AG20443 (cell line): ENCODE measurements at places on chromosomes 12 and 14.

- DNase-seq: no peak
These were observed 27.6 kb downstream of the BCL11B start for GRCh38 chr14:99244367-99244901.

DNA sequence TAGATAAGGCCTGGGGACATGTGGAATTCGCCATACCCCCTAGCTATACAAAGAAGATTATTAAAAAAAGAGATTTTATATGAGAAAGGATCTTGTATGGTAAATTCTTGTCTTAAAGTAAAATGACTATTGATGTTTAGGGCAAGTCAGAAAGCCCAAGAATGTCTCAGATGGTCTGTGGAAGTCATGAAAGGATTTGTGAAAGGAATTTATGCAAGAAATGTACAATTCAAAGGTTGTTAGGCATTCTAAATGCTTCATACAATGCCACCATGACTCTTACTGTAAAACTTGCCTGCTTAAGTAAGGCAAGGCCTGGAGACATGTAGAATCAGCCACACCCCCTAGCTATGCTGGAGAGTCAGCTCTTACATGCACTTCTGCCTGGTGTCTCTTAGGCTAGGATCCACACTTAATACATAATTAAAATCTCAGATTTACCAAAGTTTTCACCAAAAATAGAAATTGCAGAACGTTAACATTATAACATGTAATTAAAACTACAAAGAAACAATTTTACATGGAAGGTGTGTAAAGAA is 8.9 kb upstream of the ETNK1 start:
- DNase-seq: no peak

DNA sequence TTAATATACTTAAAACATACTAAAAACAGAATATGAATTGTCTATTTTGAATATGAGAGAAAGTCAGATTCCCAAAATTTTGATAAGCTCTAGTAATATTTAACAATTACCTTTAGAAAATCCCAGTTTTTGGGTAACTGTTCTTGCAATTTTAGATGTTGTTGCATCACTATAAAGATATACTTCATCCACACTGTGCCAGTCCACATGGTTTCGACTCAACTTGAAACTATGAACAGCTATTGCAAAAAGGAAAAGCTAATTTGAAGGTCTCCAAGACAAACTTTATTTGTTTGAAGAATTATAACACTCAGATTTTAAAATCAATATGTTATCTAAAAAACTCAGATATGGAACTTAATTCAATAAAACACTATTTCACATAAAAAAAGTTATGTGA is 59.9 kb downstream of the DDHD1 start:
- peak; percentile 31 for DNase-seq

DNA sequence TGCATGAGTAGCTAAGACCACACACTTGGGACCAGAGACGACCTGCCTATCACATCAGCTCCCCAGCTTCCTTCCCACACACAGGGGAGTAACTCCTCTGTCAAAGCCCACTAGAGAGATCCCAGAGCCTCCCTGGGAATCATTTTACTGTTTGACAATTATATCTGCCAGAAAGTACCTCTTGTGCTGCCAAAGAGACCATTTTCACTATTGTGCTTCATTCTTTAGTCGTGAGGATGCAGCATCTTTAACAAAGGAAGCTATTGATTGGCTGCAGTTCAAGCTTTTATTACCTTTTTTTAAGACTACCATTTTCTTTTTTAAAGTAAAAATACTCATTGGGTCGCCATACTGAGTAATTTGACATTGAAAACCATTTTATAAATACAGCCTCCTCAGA is 194.5 kb upstream of the RGS6 start:
- no peak for DNase-seq

DNA sequence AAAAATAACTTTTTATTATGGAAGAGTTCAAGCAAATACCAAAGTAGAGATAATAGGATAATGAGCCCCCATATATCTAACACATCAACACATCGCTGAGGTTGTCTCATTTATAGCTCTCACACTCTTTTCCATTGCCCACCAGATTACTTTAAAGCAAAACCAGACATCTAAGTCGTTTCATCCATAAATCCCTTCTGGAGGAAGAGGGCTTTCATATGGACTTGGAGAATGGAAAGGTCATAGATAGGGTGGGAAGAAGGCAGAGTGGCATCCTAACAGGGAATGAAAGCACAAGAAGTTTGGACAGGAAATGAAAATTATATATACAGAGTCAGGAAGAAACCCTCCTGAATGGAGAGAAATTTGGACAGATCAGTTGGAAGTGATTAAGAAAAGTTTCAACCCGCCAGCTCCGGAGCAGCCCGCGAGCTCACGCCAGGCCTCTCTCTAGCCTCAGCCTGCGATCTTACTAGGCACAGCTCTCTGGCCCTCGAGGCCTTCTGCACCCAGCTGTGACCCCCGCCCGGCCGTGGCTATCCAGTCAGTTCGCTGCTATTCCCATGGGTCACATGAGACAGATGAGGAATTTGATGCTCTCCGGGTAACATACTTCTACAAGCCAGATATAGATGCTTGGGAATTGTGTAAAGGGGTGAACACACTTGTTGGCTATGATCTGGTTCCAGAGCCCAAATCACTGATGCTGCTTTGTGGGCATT is 48.4 kb upstream of the NID2 start:
- DNase-seq: peak; percentile 35

DNA sequence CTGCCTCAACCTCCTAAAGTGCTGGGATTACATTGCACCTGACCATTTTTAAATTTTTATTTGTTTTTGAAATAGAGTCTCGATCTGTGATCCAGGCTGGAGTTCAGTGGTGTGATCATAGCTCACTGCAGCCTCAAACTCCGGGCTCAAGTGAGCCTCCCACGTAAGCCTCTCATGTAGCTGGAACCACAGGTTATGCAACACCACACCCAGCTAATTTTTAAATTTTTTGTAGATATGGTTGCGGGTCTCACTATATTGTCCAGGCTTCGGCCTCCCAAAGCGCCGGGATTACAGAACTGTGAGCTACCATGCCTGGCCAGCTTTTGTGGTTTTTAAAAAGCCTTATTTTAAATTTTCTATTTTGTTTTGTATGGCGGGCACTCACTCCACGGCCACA is 2.2 kb upstream of the DRAM1 start:
- no peak for DNase-seq

- DNase-seq: peak; percentile 34
These were observed 103.8 kb downstream of the SLC16A7 start for GRCh38 chr12:59699421-59700152.

GRCh38 chr12:89880690-89881350 is 172.2 kb upstream of the ATP2B1 start:
- no peak for DNase-seq

GRCh38 chr14:77059276-77059915 is 30.9 kb upstream of the IRF2BPL start:
- peak; percentile 94 for DNase-seq

GRCh38 chr12:68536885-68537485 is 73.7 kb upstream of the RAP1B start:
- no peak for DNase-seq

DNA sequence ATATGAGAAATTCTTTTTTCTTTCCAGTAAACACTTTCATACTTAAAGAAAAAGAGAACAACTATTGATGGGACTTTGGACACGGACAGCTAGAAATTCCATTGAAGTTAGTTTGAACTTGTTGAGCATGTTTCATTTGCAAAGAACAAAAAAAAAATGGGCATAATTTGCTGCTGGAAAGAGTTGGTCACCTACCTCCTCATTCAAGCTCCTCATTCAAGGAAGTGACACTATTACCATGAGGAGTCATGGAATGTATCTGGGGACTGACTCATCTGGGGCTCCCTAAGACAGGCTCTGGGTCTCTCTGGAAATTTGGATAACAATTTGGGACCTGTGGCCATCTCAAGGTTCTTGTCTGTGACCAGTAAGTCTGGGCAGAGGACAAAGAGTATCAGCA is 50.4 kb downstream of the KICS2 start:
- peak; percentile 62 for DNase-seq

GRCh38 chr12:40032433-40033241 is 73.2 kb downstream of the SLC2A13 start:
- DNase-seq: no peak

- no peak for DNase-seq
These were observed 1050.0 kb downstream of the GALC start for GRCh38 chr14:86942936-86943335.

GRCh38 chr12:54147186-54147585 is 41.6 kb downstream of the SMUG1 start:
- no peak for DNase-seq

GRCh38 chr12:52622349-52622748 is 4.0 kb upstream of the KRT73 start:
- no peak for DNase-seq

GRCh38 chr12:62290846-62291245 is 30.6 kb downstream of the USP15 start:
- DNase-seq: no peak
